Fibroblast of skin of back (primary cell): ENCODE measurements at places on chromosomes 2 and 18.

- no peak for DNase-seq
Observed at GRCh38 chr2:111156529-111156928, 35.8 kb downstream of the BCL2L11 start.

- DNase-seq = no peak
Observed at GRCh38 chr2:37466533-37467222, 122.2 kb downstream of the QPCT start.

- no peak for DNase-seq
Observed at GRCh38 chr18:34803877-34804400, 93.8 kb downstream of the DTNA start.

- no peak for DNase-seq
Observed at GRCh38 chr18:59810183-59810582, 89.6 kb upstream of the PMAIP1 start.
